ENCODE measurements at places on chromosomes 16 and 17. TPM values are rescaled to one million over a fixed set of nuclear protein-coding genes. Genes with fewer than 3 reads are reported as not detected.

DNA sequence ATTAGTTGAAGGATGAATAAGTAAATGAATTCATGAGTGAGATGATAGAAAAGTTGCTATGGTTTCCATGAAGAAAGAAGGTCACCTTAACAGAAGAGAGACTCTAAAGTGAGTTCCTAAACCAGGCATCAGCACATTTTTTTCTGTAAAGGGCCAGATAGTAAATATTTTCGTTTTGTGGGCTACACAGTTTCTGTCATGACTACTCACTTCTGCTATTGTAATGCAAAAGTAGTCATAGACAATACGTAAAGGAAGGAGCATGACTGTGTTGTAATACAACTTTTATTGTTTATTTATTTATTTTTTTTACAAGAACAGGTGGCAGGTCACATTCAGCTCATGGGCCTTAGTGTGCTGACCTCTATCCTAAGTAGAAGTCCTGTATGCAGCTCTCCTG is 426.1 kb upstream of the DYNLRB2 start:
- no peak for DNase-seq

The ZNF469 gene
- polyA plus RNA-seq: under 0.01 TPM

DNA sequence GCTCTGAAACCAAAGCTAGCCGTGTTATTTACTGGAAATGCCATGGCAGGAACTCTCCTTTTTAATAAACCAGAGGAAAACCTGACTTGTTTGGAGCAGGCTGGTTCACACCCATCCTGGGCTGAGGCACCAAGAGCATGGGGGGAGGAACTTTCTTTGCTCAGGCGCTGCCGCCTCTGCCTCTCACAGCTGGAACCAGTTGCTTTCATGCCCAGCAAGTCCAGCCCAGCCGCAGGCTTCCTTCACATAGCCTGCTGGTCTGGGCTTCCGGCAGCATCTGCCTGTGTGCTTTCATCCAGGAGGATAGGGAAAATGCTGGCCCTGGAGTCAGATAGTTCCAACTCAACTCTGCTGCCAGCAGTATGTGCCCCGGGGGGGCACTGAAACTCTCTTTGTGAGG is 88.1 kb upstream of the ASIC2 start:
- DNase-seq: no peak

DNA sequence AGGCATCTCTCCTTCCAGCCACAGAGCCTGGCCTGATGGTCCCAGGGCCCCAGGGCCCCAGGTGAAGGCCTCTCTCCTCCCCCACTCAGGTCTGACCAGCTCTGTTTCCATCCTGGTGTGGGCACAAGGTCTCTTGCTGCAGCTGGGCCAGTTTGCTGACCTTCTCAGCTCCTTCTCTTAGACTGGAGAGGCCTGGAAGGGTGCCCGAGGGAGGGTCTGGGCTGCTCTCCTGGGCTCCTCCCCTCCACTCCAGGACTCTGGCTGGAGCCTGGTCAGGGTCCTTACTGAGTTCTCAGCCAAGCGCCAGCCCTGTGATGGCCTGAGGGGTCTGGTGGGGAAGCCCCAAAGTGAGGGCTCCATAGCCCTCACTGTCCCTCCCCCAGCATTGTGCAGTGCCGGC is 12.4 kb downstream of the SOCS3 start:
- no peak for DNase-seq

DNA sequence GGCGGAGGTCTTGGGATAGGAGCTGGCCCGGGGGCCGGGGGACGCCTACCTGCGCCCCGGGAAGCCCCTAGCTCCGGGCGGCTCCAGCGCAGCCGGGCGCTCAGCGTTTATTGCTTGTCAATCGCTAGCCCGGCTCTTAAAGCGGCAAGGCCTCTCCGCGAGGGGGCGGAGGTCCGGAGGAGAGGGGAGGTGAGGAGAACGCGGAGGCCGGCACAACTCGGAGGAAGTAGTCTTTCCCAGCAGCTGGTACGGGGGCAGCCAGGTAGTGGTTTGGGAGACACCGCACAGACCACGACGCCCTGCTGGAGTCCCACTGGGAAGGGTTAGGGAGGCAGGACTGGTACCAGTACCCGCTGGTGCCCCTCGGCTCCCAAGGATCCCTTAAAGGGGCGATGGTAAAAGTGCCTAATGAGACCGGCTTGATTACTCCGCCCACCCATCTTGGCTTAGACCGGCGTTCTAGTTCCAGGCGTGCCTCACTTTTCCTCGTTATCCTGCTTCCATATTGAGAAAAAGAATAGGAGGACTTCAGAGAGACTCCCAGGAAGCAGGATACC is at the start of gene MPP2:
MPP2 (minus strand) TSS at position 112 of the 557 bp plus-strand sequence. CDS start 3,076 bp downstream, outside the sequence.
- DNase-seq: peak; percentile 92
